ENCODE measurements at places on chromosomes 6 and 20. TPM values are rescaled to one million over a fixed set of nuclear protein-coding genes. Genes with fewer than 3 reads are reported as not detected.

GRCh38 chr6:106783640-106784566 is 154.5 kb downstream of the QRSL1 start:
- no peaks in the 10 kb centered on the region for H3K27me3 ChIP-seq
- no peak for DNase-seq
- H3K36me3 ChIP-seq, result no peaks in the 10 kb centered on the region
- H3K27ac ChIP-seq, result no peak overlapping the region
- H3K4me1 ChIP-seq, result no peaks in the 10 kb centered on the region
- H3K4me3 ChIP-seq, result no peak overlapping the region

DNA sequence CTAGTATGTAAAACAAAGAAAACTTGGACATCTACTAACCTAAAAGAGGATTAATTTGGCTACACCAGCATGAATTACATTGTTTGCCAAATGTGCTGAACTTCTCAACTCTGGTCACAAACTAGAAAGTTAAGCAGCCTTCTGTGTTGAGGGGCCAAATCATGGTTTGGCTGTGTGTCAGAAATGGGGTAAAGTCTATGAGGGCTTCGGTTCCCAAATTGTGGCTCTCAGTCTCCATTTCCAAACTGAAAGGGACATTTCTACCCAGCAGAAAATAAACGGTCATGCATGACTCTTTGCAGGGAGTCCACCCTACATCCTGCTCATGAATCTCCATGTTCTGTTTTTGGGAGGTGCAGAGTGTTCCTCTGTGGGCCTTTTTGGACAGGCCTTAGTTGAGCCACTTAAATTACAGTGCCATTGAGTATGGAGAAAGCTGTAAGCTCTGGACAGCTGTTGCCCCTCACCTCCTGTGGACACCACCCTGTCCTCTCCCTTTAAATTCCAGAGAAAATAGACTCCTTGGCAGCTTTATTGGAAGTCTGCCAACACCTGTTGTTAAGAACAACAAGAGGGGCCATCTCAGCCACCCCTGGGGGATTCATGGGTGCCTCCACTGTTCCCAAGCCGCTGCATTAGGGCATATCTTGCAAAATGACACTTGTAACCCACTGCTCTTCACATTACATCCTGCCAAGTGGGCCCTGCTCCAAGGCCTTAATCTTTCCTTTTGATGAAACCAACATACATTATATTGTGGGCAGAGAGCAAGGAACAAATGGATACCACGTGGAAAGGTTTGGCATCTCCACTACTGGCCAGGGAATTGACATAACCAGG is 27.5 kb upstream of the SNRPC start:
- no peak overlapping the region for H3K4me3 ChIP-seq
- H3K27ac ChIP-seq, result no peak overlapping the region
- H3K36me3 ChIP-seq, result no peaks in the 10 kb centered on the region
- H3K27me3 ChIP-seq, result no peaks in the 10 kb centered on the region
- DNase-seq, result no peak

DNA sequence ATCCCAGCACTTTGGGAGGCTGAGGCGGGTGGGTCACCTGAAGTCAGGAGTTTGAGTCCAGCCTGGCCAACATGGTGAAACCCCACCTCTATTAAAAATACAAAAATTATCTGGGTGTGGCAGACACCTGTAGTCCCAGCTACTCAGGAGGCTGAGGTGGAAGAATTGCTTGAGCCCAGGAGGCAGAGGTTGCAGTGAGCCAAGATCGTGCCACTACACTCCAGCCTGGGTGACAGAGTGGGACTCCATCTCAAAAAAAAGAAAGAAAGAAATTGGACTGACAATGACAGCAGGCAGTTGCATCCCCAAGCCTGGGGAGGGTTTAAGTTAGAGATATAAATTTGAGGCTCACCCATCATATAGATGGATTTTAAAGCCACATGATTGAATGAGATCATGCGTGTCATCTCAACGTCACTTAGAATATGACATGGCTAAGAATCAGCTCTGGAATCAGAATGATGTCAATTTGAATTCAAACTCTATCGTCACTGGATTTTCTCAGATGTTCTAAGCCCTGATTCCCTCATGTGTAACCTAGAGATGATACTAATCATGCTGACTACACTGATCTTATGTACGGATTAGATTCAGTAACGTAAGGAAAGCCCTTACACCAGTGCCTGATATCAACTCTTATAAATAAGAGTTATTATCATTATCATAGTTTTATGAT is 534.0 kb upstream of the JARID2 start:
- H3K27ac ChIP-seq, result no peak overlapping the region
- H3K27me3 ChIP-seq, result no peaks in the 10 kb centered on the region
- DNase-seq, result no peak
- H3K4me1 ChIP-seq, result no peaks in the 10 kb centered on the region
- no peaks in the 10 kb centered on the region for H3K36me3 ChIP-seq
- H3K4me3 ChIP-seq, result no peak overlapping the region

GRCh38 chr6:55778705-55779104 is 96.7 kb downstream of the BMP5 start:
- H3K27ac ChIP-seq, result no peak overlapping the region
- no peak for DNase-seq

The CD93 gene
- total RNA-seq, result not detected

The RPL10A gene
- total RNA-seq, result 1,578 TPM

The SPATA25 gene
- 4.4 TPM for total RNA-seq

Data from endodermal cell (in vitro differentiated cells).